ENCODE measurements at places on chromosomes 1 and 21.

DNA sequence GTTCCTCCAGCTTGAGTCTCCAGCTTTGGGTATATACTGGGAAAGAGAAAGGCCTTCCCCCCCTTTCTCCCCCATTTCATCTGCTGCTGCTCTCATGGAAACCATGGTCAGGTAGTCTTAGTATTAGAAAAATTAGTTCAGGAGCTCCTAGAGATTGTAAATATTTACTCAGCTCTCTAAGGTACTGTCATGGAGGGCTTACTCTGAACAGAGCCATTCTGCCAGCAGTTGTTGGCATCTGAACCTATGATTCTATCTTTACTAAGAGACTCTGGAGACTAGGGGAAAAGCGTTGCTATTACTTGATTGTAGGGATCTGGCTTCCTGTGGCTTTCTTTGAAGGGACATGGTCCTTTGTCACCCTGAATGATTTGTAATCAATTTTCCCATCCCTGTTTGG is 6.1 kb downstream of the INTS3 start:
- DNase-seq = no peak

DNA sequence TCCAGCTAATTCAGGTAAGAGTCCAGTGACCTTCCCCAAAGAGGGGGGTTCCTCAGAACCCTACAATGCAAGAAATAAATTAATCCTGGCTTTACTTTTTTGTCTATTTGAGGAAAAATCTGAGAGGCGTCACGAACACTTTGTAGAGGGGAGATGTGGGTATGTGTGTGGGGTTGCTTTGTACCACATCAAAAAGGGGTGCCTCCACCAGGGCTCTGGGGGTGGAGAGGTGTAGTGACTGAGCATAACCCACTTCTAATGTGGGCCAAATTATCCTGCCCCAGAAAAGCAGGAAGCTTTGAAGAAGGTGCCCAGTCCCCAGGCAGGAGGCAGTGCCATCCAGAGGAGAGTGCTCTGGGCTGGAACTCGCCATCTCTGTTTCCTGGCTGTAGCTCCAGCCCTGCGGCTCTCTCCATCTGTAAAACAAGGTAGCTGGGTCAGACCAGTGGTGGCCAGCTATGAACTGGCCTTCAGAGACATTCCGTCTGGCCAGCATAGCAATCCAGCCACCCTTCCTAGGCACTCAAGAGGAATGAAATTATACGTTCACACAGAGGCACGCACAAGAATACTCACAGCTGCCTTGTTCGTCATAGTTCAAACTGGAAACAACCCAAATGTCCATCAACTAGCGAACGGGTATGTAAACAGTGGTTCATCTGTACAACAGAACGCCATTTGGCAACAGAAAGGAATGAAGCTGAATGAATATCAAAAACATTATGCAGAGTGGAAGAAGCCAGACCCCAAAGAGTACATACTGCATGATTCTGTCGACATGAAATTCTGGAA is 45.4 kb upstream of the TNFRSF1B start:
- no peak for DNase-seq

DNA sequence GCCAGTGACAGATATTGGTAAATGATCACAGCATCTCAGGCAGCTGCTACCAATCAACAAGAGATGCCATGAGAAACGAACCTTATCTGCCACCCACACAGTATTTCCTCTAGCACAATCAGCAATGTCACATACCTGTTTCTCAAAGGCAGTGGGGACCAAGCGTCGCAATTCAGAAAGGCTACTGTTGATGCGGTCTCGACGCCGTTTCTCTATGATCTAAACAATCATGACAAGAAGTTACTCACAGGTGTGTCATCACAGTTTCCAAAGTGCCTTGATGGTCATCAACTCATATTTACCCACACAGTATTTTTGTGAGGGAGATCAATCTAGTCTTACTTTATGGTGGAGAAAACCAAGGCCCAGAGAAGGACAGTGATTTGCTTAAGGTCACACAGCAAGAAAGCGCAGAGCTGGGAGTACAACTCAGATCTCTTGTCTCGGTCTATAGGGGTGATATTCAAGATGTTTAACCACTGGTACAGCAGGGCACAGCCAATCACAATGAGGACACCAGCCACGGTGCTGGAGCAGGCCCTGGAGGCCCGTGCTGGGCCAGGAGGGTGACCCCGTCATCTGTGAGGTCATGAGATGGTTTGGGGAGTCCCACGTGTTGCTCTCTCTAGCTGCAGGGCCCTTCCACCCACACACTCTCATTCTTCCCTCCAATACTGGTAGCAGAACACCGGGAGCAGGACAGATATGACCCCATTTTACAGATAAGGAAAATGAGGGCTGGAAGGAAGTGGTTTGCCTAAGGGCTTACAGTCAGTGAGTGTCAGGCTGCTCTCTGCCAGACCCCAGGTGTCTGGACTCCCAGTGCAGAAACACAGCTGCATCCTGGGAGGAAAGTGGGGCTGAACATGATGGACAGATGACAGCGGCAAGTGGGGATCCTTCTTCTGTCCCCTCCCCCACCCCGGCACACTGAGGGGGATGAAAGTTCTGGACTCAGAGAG is 7.8 kb downstream of the HEYL start:
- no peak for DNase-seq

- no peak for DNase-seq
These were observed 275.2 kb downstream of the KAZN start for GRCh38 chr1:14873677-14874076.

DNA sequence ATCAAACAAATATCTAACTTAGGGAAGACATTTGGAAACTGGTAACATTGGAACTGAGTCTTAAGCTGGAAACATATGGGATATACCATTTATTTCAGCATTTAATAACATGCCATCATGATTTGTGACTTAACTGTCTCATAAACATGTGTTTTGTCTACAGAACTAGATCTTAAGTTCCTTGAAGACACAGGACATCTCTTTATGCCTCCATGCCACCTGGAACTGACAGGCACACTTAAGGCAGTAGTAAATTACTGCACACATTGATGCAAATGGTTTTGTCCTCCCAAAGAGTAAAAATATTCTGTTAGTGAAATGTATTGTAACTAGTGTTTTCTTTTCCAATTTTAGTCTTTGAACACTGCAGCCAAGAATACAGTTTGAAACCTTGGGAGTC is 1.6 kb upstream of the EXO1 start:
- DNase-seq = no peak

- no peak for DNase-seq
These were observed 1065.8 kb upstream of the B3GALT2 start for GRCh38 chr1:194252199-194252598.

DNA sequence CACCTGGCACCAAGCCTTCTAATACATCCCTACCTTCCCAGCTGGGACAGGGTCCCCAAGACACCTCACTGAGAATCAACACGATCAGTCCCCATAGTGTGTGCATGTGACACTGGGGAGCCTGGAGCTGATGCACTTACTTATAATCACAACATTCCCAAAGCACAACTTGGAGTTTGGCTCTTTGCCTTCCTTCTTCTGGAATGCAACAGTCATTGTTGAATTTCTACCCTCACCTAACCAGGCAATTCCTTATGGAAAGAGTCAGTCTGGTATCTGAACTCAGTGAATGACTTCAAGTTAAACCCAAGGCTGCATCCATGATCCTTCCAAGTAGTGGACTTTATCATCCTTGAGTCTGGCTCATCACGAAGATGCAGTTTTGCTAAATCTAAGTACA is 86.1 kb downstream of the DSCAM start:
- DNase-seq = no peak

- no peak for DNase-seq
These were observed 108.4 kb upstream of the TNR start for GRCh38 chr1:175851749-175852148.

GRCh38 chr1:211832661-211833060 is 2.1 kb upstream of the LPGAT1 start:
- no peak for DNase-seq

DNA sequence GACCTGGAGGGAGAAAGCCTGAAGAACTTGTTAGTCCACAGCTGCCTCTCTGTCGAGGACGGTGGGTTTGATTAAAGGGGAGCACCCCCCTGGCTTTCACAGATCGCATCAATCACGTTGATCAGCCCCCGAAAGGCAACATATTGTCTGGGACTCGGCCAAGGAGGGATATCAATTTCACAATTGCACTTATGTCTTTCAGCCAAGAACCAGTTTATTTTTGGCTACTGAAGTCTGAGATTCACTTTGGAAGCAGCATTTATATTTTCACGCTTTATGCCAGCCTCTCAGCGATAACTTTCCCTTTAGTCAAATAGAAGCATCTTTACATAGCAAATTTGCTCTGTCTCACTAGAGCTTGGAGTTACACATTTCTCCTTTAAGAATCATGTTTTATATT is 253.2 kb upstream of the RRP15 start:
- no peak for DNase-seq

GRCh38 chr1:157163273-157164127 is 25.3 kb upstream of the ETV3 start:
- DNase-seq = no peak

DNA sequence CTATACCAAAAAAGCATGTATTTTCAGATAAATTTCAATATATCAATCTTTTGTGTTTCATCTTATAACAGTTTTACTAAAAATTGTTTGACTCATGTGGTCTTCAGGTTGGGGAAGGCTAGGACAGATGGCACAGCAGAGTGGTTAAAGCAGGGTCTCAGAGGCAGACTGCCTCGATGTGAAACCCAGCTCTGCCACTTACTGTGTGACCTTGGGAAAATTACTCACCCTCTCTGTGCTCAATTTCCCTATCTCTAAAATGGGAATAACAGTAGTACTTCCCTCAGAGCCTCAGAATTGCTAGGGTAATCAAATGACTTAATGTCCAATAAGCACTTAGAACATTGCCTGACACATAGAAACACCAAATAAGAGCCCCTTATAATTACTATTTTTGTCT is 262.1 kb upstream of the FMN2 start:
- no peak for DNase-seq

GRCh38 chr1:208544794-208545193 is 300.6 kb upstream of the PLXNA2 start:
- no peak for DNase-seq

DNA sequence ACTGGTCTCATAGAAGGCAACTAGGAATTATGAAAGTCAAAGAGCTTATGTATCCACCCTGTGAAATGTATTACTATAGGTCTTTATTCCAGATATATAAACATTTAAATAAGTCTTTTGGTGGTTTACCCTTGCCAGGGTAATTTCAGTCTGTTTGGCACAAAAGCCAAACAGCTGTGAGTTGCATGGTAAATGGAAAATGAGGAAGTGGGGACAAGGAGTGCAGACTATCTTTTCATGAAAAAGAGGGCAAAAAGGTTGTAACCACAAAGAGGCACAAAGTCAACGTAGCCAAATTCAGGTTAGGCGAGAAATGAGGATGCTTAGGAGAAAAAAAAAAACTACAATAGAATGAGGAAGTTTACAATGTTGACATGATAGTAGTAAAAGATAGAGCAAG is 492.3 kb upstream of the PRMT6 start:
- no peak for DNase-seq

GRCh38 chr1:5758859-5759578 is 233.2 kb downstream of the NPHP4 start:
- DNase-seq = no peak

- DNase-seq = no peak
These were observed 40.1 kb upstream of the LRRC8D start for GRCh38 chr1:89780721-89781120.

DNA sequence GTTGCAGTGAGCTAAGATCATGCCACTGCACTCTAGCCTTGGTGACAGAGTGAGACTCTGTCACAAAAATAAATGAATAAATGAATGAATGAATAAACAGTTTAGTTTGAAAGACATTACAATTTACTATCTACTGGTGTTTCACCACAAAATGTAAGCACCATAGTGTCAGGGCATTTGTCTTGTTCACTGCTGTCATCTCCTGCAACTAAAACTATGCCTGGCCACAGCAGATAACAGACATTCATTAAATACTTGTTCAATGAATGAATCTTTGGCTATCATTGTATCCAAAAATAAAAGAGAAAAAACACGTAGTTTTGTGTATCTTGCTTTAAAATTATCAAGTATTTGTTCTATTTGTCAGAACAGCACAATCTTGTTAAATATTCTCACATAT is 32.5 kb downstream of the SASS6 start:
- no peak for DNase-seq

GRCh38 chr1:63563745-63564144 is 29.5 kb upstream of the PGM1 start:
- DNase-seq = no peak

DNA sequence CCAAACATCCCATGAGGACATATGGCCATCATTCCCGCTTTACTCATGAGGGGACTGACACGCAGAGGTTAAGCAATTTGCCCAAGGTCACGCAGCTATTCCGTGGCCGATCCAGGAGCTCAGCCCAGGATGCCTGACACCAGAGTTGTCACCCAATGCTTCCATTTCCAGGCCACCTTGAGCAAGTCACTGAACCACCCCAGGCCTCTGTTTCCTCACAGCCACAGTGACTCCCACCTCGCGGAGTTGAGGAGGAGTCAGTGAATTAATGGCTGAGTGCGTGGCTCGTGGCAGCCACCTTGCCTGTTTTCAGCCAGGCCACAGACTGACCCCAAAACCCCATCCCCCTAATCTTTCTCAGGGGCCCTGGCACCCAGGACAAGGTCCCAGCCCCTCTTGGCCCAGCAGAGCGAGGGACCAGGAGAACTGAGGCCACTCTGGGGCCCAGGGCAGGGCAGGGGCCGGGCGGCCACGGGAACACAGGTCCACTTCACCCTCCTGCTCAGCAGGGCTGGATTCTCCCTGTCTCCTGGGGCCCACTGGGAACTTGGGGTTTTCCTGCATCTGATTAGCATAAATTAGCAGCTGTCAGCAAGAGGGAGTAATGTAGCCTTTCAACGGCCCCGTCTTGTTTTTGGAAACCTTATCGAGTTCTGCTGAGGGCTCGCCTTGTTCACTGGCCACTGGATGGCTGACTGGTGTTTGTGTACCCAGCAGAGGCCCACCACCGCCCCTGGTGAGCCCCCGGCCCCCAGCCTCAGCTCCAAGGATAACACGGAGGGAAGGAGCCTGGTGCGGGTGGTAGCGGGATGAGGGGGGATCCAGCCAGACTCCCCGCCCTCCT is 19.7 kb upstream of the LAPTM5 start:
- DNase-seq = no peak

- DNase-seq = no peak
These were observed 44.5 kb downstream of the MDM4 start for GRCh38 chr1:204560590-204561150.

- no peak for DNase-seq
These were observed 153.5 kb downstream of the HLX start for GRCh38 chr1:221032637-221033280.

Data from epithelial cell of prostate (primary cell).